ENCODE measurements at places on chromosomes 4 and X.

- no peak for DNase-seq
Measured at GRCh38 chr4:106034220-106034619, 138.9 kb downstream of the NPNT start.

DNA sequence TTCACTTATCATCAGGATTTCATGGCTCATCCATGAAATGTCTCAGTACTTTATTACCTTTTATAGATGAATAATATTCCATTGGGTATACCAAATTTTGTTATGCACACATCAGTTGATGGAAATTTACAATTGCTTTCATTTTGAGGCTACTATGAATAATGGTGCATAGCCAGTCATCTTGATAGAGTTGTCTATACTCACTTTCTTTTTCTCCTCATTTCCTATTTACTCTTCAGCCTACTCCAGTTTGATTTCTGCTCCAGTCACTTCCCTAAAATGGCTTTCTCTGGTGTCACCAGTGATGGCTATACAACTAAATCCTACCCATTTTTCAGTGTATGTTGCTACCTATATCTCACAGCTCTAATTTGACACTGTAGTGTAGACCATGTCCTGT lies 743.5 kb upstream of the MAGEB2 start:
- DNase-seq, result no peak

GRCh38 chrX:69192603-69193002 lies 27.4 kb upstream of the PJA1 start:
- DNase-seq, result no peak

GRCh38 chr4:151908734-151909497 lies 148.1 kb upstream of the GATB start:
- DNase-seq, result no peak

DNA sequence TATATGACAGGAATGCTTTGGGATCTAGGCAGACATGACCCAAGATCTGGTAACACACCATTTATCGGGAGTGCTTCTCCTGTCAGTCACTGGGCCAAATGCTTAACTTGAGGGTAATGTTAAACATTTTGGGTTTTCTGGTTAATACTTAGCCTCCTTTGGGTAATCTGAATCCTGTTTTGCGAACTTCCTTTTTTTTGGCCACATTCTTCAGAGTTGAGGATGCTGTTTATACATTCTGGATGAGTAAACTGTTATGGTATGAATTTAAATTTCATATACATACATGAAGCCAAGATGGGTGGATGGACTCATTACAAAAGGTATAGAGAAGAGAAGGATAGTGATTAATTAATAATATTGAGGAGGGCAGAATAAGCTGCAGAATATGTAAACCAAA lies 36.1 kb downstream of the MID1IP1 start:
- no peak for DNase-seq

DNA sequence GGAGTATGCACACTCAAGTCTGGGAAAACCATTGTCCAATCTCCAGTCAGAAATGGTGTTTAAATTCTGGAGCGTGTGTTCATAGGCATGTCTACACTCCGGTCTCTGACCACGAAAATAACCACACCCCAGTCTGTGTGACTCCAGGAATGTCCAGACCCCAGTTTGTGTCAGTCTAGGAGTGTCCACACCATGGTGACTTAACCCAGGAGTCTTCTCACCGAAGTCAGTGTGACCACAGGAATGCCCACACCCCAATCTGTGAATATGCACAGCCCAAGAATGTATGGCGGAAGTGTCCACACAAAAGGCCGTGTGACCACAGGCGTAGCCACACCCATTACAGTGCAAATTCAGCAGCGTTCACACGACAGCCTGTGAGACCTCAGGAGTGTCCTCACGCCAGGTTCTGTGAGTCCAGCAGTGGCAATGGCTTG lies 11.4 kb downstream of the FTSJ1 start:
- DNase-seq, result no peak

DNA sequence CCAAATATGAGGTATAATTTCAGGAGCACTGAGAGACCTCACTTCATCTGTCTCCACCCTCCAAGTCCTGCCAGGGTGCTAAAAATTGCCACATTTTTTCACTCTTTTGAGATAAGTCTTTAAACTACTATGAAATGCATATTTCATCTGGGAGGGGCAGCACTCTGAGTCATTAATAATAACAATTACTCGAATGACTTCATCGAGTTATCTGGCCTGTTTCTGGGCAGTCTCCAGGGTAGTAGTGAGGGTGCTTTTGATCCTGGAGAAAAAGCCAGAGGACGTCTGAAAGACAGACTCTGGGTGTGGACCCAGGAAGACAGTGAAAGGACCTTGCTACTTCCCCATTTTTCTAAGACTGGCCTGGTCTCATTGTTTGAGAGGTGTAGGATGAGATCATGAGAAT lies 42.3 kb upstream of the SRD5A3 start:
- DNase-seq, result no peak

GRCh38 chr4:100009490-100009889 lies 59.4 kb upstream of the H2AZ1 start:
- no peak for DNase-seq

GRCh38 chrX:109619771-109620170 lies 5.2 kb downstream of the KCNE5 start:
- no peak for DNase-seq

DNA sequence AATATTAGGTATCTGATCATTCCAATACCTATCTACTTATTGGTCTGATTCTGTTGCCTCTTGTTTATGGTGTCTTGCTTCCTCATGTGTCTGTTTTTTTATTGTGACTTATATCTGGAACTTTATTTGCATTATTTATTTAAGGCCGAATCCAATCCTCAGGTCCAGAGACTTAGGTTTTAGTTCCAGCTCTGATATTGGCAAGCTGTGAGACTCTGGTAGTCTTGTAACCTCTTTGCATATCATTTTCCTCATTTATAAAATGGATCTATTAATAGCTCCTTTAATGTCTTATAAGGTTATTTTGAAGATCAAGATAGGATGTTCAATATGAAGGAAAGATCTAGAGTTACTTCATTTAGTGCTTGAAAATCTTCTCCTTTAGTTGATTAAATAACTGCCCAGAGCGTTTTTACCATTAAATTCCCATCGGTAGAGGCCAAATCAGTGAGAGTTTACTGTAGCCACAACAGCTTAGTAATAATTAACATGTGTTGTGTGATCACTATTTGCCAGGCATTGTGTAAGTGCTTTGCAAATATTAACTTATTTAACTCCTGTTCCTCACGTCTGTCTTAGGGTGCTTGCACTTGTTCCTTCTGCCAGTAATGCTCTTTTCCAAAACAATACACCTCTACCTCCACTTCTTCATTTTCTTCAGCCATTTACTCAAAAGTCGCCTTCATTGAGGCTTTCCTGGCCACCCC lies 82.2 kb downstream of the CC2D2A start:
- no peak for DNase-seq

DNA sequence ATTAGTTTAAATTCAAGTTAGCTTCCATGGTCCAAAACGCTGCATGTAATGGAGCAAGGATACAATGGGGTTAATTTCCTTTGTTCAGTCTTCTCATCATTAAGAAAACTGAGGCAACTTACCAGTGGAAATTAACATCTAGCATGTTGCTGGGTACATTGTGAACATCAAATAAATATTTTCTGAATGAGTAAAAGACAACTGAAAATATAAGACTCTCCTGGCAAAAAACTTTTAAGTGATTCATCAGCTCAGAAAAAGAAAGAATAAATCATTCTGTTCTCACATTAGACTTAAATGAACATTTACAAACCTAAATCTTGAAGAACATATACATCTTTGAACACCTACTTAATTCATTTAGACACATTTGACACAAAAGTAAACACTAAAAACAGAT lies 138.4 kb upstream of the ETNPPL start:
- no peak for DNase-seq

- no peak for DNase-seq
Measured at GRCh38 chr4:27068151-27068867, 207.7 kb downstream of the STIM2 start.

DNA sequence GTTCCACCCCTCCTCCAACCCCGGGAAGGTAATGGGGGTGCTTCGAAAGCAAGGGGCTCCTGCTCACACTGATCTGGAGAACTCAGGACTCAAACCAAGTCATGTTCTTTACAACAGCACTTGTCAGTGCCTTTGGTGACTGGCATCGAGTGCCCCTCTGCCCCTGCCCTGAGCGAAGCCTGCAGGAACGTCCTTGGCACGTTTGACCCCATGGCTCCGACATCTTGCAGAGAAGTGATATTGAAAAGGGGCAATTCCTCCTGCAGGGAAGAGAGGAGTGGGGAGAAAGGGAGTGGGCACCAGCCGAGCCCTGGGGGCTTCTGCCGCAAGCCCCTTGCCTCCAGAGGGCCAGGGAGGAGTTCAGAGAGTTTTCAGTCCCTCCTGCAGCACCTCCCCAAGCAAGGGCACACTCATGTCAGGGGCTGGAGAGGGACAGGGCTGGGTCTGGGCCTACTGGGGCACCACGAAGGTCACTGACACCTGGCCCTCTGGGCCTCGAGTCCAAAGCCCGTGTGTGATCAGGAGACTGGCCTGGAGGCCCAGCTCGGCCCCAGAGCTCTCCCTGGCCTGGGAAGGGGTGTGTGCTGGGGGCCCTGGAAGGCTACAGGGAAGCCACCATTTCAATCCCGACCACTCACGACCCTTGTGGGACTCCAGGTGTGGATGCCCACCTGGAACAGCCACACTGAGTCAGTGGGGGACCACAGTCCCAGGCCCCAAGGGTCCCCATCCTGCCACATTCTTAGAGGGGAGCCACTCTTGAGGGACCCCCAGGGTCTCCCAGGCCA lies 94.9 kb upstream of the NKX1-1 start:
- DNase-seq, result no peak

DNA sequence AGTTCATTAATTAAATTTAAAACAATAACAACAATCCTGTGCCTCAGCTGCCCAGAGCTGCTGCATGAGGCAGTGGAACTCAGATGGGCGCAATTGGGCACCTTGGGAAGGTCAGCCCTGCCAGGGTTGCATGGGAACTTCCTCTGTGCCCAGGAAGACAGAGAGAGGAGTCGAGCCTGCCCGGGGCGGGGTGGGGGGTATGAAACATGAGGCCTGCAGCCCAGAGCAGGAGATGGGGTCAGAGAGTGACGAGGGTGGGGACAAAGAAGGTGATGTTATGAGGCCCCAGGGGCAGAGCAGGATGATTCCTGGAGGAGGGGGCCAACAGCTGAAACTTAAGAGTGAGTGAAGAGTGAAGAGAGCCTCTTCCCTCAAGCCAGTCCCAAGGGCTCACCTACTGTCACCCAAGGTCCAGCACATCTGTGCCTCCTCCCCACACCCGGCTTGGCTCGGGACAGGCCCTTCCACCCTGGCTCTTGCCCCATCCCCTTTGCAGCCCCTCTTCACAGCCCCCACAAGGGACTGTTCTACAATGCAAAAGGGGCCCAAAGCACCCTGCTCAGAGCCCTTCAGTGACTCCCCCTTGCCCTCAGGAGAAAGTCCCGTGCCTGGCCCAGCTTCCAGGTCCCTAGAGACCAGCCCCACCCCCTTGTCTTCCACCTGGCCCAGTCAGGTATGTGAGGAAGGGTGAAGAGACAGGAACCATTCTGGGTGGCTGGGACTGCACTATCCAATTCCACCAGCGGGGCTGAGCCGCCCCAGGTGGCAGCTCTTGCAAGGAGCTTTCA lies 31.4 kb downstream of the HMX1 start:
- DNase-seq, result no peak

- DNase-seq, result no peak
Measured at GRCh38 chrX:117680286-117680685, 436.3 kb downstream of the KLHL13 start.

- DNase-seq, result peak; percentile 62
Measured at GRCh38 chr4:101345596-101346350, 1.6 kb downstream of the PPP3CA start.
